ENCODE measurements at places on chromosomes 16 and 17.

DNA sequence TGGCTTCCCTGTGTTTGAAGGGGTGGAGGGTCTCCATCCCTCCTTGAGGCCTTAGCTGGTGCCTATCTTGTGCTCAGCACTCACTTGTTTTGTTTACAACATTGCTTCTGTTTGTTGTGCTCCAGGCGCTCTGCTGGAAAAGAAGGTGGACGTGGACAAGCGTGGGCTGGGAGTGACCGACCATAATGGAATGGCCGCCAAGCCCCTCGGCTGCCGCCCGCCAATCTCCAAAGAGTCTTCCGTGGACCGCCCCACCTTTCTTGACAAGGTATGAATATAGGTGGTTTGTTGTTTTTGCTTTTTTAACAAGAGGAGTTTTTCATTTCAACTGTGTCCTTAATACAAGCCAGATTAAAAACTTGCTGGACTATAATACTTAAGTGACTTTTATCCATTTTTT is 53.5 kb downstream of the TMC6 start:
- no peak for DNase-seq

- no peak for DNase-seq
Observed at GRCh38 chr17:76121932-76122430, 18.4 kb upstream of the EXOC7 start.

GRCh38 chr17:5784791-5785190 is 200.5 kb upstream of the NLRP1 start:
- DNase-seq, result no peak

DNA sequence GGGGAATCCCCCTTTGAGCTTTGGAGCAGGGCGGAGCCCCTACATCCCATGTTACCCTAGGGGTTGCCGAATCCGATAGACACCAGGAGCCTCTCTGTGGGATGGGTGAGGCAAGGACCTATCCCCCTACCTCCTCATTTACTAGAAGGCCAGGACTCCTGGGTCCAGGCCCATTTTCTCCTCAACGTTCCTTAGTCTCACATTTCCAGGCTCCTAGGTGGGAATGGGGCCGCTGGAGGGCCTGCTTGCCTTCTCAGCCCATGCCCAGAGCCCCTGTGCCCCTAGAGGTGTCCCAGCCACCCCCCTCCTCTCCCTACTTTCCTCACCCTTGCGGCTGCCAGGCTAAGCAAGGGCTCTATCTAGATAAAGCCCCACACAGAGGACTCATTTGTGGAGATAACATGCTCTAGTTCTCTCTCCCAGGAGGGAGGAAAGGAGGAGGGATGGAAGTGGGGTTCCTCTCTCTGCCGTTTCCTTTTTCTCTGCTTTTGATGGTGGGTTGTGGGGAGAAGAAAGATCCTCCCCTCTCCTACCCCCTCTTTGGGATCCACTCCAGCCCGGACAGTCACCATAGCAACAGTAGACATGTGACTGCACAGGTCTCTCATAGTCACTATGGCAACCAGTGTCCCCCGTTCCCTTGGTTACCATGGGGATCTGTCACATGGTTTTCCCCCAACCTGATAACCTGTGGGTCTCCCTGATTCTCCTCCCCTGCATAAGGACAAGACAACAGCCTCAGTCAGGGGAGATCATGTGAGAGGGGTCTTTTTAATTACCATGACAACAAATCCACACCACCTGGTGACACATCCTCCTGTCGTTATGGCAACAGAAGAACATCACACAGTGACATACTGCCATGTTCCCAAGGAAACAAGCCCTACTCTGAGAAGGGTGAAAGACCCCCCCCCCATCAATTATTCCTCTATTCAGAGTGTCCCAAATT is 5.2 kb downstream of the CACNA1G start:
- no peak for DNase-seq

DNA sequence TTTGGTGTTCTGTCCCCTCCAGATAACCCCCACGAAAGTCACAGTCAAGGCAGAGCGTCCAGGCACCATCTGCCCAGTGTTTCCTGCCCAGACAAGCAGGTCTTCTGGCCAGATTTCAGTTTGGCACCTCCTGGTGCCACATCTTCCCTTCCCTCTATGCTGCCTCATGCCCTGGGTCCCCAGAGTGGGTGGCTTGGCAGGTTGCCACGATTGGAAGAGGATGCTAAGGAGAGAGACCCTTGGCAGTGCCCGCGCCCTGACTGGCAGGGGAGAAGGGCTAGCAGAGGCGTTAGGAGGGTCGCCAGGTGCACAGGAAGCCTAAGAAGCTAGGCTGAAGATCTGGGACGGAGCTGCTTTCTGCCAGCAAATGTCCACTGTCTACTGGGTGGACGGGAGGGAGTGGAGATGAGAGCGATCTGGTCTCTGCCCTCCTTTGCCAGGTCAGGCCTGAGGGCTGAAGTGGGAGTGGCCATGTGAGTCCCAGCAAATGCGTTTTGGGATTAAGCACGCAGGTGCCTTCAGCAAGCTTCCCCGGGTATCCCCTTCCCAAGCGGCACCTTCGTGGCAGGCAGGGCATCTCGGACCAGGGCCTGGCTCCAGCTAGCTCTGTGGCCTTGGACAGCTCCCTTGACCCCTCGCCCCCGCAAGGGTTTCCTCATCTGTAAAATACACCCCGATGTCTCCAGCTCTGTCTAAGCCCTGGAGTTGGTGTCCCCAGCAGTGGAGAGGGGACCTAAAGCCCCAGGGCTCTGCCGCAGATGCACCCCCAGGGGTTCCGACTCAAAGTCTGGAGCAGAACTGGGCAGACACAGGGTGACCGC is 13.4 kb upstream of the CD300A start:
- DNase-seq, result no peak

DNA sequence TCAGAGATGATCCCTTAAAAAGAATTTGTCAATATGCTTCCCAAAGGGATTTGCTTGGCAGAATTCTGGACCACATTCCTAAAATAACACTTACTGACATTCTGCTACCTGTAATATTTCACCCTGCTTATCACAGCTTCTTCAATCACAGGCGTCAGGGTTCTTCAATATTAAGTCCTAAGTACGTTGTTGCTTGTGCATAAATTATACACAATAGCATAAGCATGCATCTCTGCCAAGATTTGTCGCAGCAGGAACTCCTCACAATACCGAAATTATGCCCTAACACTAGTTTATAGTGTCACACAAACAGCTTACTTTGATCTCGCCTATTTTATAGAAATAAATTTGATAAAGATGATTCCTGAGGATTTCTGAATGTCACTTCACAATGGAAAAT is 48.9 kb downstream of the UBE2G1 start:
- DNase-seq, result no peak
